ENCODE measurements at places on chromosomes 6 and 20. TPM values are rescaled to one million over a fixed set of nuclear protein-coding genes. Genes with fewer than 3 reads are reported as not detected.

GRCh38 chr20:17612287-17612991 lies 42.6 kb downstream of the DSTN start:
- no peak for DNase-seq

GRCh38 chr20:10357974-10358373 lies 76.0 kb downstream of the MKKS start:
- DNase-seq, result no peak

DNA sequence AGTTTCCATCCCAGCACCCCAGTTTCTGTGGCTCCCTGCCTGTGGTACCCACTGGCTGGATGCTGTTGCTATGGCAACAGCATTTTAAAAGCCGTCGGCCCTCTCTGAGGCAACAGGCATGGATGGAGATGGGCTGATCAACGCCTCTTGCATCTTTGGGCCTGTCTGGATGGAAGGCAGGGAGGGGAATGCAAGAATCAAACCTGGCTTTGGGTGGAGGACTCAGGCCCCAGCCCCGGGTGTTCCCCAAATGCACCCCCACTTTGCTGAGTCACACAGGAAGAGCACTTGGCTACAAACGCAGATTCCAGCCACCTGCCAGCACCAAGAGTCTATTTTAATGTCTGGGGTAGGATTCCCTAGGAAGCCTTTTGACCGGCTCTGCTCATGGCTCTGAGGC lies 45.7 kb upstream of the TGM2 start:
- DNase-seq, result peak; percentile 94

DNA sequence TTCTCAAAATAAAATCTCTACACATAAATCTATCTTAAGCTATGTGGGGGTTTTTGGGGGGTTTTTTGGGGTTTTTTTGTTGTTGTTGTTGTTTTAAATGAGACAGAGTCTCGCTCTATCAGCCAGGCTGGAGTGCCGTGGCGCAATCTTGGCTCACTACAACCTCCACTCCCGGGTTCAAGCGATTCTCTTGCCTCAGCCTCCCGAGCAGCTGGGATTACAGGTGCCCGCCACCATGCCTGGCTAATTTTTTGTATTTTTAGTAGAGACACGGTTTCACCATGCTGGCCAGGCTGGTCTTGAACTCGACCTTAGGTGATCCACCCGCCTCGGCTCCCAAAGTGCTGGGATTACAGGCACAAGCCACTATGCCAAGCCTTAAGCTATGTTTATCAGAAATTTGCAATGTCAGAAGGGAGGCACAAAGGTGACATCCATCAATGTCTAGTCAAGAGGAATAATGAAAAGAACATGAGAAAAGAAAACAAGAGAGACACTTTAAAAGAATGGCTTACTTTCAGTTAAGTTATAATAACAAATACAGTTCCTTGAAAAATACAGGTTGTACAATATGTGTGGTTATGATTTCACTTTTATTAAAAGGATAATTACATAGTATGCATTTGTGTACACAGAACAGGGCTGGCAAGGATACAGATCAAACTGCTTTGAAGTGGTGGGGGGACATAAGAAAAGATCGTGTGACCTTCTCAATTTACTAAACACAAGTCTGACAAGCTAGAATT lies 28.6 kb downstream of the SLC23A2 start:
- DNase-seq, result no peak

- peak; percentile 2 for DNase-seq
These were observed 21.2 kb upstream of the ENPP5 start for GRCh38 chr6:46191961-46192360.

DNA sequence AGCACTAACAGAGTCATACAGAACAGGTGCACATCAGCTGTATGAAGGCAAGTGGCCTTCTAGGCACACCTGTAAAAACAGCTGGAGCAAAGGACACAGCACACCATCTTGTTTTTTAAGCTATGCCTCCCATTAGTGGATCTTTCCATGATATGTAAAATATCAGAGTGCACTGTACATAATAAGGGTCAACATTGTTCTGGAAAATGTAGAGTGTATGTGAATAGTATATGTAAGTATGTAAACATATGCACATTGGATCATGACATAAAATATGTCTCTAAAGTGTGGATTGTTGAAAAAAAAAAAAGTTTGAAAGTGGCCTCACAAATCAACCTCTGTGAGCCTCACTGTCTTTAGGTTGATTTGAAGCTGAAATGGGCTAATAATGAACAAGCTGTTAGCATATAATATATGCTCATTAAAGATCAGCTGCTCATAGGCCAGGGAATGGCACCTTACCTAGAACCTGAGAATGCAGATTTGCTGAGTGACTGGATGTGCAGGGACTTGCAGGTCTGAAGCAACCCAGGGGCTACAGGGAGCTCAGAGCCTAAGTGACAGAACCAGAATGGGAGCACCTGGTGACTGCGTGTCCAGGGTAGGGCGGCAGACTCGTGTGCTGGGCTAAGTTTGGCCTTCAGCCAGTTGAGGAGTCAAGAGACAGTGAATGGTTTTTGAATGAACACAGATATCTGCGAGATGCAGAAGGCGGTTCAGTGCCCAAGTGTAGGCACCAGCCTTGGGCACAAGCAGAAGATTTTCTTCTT lies 198.6 kb downstream of the TMEM242 start:
- DNase-seq, result no peak

DNA sequence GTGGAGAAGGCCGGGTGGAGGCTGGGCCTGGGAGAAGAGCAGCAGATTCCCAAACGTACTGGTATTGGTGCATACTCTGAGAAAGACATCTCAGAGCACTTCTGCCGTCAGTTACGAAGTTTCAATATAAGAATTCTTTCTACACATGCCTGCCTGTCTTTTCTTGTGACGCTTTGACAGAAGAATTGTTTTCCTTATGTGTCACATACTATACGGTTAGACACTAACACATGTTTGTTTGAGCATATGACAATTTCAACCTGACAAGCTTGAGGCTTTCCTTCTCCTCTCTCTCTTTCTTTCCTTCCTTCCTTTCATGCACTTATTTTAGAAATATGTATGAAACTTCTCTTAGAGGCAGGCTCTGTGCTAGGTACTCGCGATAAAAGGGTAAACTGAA lies 360.0 kb downstream of the QKI start:
- no peak for DNase-seq

- no peak for DNase-seq
These were observed 71.0 kb upstream of the SIRPA start for GRCh38 chr20:1824181-1824580.

PROKR2 gene
- total RNA-seq, result not detected

FAM217A gene
- not detected for total RNA-seq

DNA sequence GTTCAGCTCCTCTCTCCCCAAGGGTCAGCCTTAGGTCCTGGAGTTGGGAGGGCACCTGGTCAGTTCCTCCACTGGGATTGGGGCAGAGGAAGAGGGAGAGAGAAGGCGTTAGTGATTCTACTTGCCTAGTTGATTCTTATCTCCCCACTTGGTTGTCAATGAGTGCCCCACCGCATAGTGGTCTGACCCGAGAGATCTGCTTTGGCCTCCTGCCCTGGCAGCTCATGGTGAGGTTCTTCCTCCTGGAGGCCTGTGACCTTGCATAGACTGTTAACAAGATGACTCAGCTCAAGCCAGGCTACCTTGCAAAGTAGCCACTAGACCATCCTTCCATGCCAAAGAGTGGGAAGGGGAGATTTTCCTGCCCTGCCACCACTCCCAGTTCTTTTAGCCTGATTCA lies 160.6 kb downstream of the TMEM200A start:
- no peak for DNase-seq

DNA sequence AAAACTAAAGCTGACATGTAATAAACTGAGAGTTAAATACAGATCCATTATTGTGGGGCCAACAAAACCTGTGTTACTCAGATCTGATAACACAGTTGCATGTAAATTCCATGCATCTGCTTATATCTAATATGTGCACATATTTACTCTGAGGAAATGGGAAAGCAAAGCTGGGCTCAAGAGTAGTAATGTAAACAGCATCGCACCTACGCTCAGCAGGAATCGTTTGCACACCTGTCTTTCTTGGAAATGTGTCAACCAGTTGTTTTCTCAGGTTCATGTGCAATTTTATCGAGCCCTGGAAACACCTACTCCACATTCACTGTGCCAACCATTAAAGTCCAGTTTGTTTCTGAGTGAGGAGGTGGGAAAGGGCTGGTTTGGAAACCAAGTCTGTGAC lies 80.3 kb upstream of the CNKSR3 start:
- no peak for DNase-seq

GRCh38 chr6:41345901-41346300 lies 10.5 kb downstream of the NCR2 start:
- no peak for DNase-seq

BICRAL gene
- 0.40 TPM for total RNA-seq

MMUT gene
- total RNA-seq, result 13.0 TPM

OPN5 gene
- not detected for total RNA-seq

DNA sequence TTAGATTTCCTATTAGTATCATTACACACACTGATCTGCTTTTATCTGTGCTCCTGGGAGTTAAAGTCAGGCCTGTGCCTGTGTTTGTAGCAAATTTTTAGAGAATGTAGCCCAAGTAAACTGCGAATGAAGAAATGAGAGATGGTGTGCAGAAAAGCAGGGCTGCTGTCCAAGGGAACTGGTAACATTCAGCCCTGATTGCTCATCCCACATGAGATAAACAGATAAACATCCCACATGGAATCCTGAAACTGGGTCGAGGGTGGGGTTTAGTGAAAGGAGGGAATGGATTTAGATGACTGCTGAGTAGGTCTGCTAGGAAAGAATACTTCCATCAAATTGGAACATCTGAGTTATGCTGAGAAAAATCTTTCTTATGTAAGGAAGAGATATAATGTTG lies 69.1 kb downstream of the GRIK2 start:
- DNase-seq, result peak; percentile 16

- no peak for DNase-seq
These were observed 129.2 kb upstream of the AKAP12 start for GRCh38 chr6:151110576-151110905.

GRCh38 chr6:148807784-148808183 lies 61.0 kb downstream of the UST start:
- no peak for DNase-seq

PRDM13 gene
- not detected for total RNA-seq

- no peak for DNase-seq
These were observed 2.7 kb upstream of the RBM24 start for GRCh38 chr6:17278289-17279063.

DNA sequence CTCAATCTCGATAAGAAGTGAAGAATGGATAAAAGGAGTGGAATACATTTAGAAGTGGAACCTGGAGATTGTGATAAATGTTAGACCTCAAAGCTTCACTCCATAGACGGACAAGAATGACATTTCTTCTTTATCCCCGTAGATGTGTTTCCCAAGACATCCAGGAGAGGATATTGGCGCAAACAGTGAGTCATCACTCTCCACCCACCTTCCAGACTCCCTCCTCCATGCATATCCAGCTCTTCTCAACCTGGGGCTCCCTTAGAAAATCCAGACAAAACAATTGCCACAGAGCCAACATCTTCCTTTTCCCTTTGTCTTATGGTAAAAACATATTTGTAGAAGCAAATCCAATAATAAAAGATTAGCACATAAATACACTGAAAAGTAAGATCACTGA lies 586.1 kb downstream of the PTPRT start:
- DNase-seq, result no peak

- no peak for DNase-seq
These were observed 1273.8 kb upstream of the ADGRB3 start for GRCh38 chr6:67361264-67361663.

BTNL2 gene
- total RNA-seq, result not detected

LRRN4 gene
- not detected for total RNA-seq

DNA sequence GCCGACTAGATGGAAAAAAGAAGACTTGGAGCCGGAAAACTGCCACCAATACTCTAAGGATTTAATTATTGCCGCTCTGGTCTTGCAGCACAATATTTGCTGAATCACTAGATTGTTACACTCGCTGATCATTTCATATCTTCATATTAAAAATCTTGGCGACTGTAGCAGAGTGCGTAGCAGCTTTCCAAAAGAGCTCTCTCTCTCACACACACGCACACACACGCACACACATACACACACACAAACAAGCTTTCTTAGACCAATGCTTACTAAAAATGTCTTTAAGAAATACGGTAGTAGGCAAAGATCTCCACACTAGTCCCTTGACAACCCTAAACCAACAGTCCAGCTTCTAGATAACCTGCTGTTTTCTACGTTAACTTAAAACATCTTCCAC lies 7.7 kb downstream of the GRIK2 start:
- no peak for DNase-seq

RNF144B gene
- 1.9 TPM for total RNA-seq

GRCh38 chr6:1627827-1628560 lies 18.3 kb downstream of the FOXC1 start:
- no peak for DNase-seq

VGLL2 gene
- not detected for total RNA-seq

CYP39A1 gene
- total RNA-seq, result not detected

KCNK16 gene
- not detected for total RNA-seq

PPP1R14C gene
- total RNA-seq, result 3.3 TPM

KCNQ5 gene
- total RNA-seq, result 7.8 TPM

DNA sequence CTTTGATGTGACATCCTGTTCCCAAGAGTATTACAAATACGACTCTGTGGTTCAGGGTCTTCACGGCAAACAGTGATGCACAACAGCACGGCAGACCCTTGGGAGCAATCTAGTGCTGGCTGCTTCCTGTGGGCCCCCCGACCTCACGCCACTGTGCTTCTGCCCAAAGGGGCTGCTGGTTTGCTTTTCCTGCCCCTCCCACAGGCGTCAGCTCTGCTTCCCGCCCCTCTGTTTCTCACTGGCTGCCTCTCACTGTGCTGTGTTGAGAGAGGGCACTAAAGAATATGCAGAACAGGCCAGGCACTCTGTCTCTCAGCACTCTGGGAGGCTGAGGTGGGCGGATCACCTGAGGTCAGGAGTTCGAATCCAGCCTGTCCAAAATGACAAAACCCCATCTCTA lies 554.5 kb upstream of the AGPAT4 start:
- no peak for DNase-seq

DNA sequence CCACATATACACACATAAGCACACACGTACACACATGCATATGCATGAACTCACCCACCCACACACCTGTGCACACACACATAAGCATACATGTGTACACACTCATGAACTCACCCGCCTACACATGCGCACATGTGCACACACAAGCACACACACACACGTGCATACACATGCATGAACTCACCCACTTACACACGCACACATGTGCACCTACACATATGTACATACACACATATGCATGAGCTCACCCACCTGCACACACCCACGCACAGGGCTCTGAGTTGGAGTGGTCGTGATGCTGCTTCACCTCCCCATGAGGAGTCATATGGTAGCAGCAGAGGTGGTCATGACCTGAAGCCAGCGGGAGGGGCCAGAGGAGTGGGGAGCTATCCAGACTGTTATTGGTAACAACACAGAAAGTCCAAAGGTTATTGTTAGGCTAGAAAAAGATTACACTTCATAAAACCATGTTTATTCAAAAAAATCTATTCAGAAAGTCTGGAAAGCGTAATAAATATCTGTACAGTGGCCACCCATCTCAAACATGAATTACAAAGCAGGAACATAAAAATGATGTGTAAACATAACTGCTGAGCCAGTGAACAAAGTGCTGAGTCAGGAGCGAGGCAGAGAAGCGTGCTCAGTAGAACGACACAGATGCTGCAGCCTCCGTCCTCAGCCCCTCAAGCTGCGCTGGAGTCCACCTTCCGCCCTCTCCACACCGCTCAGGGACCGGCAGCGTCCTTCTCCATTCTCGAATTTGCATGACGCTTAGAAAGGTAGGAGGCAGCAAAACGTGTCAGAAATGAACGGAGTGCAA lies 26.4 kb upstream of the MPC1 start:
- DNase-seq, result no peak

- DNase-seq, result no peak
These were observed 153.7 kb upstream of the PTPN1 start for GRCh38 chr20:50356525-50356885.

IP6K3 gene
- not detected for total RNA-seq

Data from MG63 (cell line).